ENCODE measurements at places on chromosomes 7 and 10.

DNA sequence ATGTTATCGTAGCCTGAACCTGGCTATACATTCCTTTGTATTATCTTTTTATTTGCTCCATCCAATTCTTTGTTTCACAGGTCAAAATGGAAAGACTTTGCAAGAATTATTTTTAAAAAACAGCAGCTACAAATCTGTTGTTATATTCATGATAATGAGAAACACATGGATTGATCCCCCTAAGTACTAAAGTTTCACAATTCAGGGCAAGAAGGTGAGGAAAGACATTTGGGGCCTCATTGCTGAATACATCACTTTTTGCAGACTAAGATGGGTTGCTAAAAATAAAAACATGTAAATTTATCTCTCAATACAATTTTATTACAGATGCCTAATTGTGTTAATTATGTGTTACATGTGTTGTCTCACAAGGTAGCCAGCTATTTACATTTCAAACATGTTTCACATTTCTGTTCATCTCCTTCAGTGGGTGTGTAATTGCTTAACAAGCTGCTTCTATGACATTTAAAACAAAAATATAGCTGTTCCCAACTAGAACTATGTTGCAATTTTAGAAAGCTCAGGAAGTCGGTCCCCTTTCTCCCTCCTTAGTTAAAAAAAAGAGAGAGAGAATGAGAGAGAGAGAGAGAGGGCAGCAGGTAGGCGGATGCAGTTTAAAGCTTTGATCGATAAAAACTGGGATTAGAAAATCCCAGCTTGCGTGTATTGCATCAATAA, 606.3 kb upstream of the FZD8 start:
- DNase-seq: no peak

- no peak for DNase-seq
Measured at GRCh38 chr10:79378647-79379511, 31.6 kb downstream of the PPIF start.

DNA sequence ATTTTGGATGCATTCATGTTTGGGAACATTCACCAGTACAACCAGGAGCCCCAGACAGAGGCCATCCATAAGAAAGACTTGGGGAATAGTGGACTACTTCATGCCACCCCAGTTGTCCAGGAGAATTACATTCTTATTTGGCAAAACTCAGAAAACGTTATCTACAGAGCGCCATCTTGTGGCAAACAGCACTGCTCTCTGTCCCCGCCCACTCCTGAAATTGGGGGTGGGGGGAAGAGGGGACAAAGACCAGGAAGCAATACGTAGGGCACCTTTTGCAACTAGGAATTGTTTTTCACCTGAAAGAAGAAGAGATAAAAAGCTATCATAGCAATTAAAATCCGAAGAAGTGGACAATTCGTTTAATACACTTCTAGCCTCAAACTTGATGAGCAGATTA, 134.6 kb upstream of the MGMT start:
- DNase-seq: no peak

DNA sequence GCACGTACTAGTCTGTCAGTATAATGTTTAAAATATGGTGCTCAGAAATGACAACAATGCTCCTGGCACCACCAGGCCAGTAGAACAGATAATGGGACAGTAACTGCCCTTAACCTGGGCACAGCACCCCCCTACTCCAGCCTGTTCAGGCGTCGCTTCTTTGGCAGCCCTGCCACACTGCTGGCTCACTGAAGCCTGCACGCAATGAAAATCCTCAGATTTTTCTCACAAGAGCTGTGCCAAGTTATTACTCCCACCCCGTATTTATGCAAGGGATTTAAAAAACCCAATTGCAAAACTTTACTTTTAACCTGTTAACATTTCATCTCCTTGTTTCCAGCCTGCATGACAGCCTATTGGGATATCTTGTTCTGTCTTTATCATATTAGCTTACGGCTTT, 56.6 kb upstream of the LAMB1 start:
- peak; percentile 20 for DNase-seq

DNA sequence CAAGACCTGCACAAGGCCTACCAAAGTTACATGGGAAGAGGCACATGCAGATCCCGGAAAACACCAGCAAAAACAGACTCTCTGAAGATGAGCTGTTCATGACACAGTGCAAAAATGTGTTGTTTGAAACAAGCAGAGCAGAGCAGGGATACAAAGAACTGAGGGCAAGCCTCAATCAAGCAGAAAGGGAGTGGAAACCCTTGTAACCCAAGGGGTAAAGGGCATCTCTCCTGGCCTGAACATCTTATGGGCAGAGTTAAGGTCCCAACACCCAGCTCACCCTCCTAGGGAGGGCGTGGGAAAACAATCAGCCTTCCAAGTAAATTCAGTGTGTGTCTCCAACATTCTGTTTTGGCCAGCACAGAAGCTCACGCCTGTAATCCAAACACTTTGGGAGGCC, 10.5 kb downstream of the PSPH start:
- DNase-seq: no peak

DNA sequence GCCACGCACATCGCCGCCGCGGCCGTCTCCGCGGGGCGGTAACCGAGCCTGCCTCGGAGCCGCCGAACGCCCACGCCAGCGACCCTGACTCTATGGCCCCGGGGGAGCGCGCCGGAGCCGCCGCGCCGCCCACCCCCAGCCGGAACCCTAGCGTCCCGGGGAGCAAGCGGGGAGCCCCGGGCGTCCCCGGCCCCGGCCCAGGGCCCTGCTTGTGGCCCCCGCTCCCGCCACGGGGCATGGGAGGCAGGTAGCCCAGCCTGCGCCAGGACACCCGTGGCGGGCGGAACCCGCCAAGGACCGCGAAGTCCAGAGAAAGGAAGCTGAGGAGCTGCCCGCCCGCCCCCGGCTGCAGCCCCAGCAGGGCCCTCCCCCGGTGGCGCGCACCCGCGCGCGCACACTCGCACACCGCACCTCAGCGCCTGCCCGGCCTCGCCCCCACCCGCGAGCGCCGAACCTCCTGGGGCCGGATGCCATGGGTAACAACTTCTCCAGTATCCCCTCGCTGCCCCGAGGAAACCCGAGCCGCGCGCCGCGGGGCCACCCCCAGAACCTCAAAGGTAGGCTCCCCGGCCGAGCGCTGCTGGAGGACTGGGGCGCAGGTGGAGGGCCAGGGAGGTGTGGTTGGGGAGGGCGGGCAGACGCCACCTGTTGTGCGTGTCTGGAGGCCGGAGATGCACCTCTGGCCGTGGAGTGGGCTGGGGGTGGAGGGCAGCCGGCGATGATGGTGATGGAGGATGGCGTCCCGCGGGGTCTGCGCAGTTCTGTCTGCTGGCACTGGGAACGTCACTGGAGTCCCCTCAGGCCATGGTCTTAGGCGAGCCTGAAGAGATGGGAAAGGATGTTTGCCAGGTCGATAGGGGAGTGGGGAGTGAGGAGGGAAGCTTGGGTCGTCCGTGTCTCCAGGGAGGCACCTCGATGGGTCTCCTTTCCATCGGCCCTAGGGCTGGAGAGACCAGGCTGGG, 692 bp downstream of the NEURL1 start:
- peak; percentile 39 for DNase-seq

DNA sequence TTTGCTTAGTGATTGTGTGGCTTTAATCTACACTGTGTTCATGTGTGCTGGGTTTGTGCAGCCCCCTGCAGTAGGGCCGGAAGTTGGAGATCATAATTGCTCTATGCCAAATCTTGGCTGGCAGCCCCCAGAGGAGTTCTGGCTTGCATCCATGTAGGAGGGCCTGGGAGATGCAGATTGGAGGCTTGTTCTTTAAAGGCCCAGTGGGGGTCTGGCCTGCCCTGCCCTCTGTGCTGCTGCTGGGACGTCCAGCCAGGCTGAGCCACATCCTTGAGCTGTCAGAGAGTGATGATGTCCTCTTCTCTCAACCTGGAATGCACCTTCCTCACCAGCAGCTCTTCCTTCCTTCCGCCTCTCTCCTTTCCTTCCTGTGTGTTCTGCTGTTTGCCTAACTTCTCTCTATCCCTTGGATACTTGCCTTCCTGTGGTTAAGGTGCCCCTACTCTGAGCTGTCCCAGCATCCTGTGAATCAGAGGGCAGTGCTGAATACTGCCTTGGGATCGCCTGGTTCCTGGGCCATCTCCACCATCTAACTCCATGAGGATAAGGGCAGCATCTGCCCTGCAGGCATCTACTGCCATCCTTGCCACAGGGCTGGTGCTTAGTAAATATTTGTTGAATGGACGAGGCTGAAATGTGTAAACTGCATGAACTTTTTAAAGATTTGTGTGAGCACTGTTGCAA, 30.2 kb downstream of the DOCK1 start:
- peak; percentile 36 for DNase-seq

- no peak for DNase-seq
Measured at GRCh38 chr7:55432939-55433784, 68.0 kb downstream of the LANCL2 start.

DNA sequence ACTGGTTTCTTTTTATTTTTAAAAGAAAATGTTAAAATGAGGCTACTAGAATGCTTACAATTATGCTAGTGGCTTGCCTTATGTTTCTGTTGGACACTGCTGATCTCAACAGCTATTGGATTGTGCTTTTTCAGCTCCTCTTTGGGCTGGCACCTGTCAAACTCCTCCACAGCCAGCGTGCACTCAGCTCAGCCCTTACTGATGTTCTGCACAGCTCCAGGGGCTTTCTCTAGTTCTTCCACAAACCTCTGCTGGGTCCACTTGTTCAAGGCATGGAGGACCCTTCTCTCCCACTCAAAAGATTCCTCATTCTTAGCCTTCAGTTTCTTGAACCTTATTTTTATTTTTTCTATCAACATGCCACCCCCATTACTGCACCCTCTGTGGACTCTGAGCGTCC, 96.0 kb downstream of the VIPR2 start:
- no peak for DNase-seq

GRCh38 chr10:112803961-112804401, 146.1 kb upstream of the TCF7L2 start:
- DNase-seq: no peak

DNA sequence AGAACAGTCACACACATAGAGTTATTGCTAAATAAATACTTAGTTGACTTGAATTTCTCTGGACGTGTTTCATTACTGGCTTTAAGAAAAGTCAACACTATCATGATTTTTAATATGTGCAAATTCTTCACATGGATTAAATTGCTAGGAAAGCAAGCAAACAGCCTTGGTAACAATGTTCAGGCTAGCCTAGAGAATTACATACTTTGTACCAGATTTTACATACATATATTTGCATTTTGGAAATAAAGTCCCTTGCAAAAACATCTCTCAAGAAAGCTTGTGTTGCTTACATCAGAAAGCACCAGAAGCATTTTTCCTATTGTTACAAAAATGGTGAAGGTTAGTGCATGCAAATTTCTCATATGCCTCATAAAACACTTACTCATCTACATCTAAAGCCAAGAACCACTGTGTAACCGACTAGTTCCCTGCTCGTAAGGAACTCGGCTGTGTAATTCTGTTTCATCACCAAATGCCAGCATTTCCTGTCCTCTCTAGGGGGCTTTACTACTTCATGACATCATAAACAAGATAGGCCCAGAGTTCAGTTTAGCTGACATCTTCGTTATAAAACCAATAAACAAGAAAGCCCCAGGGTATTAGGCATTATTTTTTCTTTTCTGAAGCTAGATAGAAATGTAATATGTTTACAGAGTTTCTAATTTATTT, 87.8 kb downstream of the CFAP58 start:
- DNase-seq: peak; percentile 37

DNA sequence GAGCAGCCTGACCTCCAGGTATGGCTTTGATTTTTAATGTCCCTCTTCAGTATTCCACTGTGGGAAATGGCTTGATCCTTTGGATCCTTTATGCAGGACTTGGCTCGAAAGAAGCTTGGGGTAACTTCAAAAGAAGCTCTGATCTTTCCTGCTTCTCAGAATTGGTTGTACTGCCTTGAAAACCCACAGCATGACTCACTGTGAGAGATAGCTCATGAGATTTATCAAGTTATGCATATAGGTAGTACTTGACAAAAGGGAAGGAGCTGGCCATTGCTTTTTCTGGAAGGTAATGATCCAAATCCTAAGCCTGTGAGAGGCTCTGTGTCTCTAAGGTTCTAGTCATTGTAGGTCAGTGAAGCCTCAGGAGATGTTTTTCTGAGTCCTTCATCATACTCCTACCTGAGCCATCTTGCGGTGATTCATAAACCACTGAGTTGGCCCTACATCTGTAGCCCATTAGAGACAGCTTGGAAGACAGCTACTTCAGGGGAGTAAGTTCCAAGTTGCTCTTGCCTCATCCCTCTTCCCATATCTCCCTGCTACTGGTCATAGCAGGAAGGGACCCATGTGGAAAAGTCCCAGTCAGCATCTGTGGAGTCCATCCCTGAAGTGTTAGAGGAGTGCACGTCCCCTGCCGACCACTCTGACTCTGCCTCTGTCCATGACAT, 36.7 kb upstream of the NFKB2 start:
- DNase-seq: no peak

- no peak for DNase-seq
Measured at GRCh38 chr10:30990971-30991646, 40.6 kb downstream of the ZNF438 start.

DNA sequence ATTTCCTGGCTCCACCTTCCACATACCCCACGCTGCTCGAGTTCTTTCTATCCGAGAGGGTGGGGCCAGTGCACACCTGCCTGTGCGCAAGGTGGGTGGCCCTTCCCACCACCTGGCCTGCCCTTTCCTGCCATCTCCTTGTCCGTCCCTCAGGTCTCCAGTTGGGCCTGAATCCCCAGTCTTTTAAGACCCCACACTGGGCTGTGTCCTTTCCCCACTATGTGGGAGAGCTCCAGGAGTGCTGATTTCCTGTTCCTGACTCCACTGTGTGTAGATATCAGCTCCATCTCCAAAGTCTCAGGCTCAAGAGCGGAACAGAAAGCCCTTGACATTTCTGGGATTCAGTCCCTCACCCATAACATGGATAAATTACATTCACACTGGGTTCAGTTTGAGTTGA, 20.1 kb downstream of the LHPP start:
- DNase-seq: no peak

DNA sequence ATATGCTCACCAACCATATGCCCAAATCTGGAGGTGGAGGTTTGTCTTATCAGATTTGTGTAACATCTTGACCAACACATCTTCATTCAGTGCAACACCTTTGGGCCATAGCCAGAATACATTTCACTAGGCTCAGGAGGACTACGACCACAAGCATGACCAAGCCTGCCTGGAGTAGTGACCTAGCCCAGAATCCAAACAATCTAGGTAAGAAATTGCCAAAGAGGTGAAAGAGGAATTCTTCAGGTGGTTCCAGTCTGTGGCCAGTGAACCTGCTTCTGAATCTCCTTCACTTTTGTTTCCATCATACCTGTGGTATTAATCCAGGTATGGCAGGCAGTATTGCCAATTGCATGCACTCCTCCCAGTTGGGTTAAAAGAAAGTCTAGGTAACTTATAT, 112.8 kb upstream of the RAB18 start:
- DNase-seq: no peak

- DNase-seq: no peak
Measured at GRCh38 chr10:63812501-63812900, 291.3 kb downstream of the REEP3 start.

- DNase-seq: no peak
Measured at GRCh38 chr7:155418304-155418703, 39.6 kb upstream of the EN2 start.

GRCh38 chr7:102024005-102024768, 206.8 kb downstream of the CUX1 start:
- DNase-seq: no peak

- no peak for DNase-seq
Measured at GRCh38 chr10:70330671-70331070, 46.9 kb upstream of the NPFFR1 start.

GRCh38 chr10:111084366-111085255, 7.8 kb downstream of the ADRA2A start:
- no peak for DNase-seq

Data from AG08396 (cell line).